A549 (cell line): ENCODE measurements at places on chromosomes 4 and X.

DNA sequence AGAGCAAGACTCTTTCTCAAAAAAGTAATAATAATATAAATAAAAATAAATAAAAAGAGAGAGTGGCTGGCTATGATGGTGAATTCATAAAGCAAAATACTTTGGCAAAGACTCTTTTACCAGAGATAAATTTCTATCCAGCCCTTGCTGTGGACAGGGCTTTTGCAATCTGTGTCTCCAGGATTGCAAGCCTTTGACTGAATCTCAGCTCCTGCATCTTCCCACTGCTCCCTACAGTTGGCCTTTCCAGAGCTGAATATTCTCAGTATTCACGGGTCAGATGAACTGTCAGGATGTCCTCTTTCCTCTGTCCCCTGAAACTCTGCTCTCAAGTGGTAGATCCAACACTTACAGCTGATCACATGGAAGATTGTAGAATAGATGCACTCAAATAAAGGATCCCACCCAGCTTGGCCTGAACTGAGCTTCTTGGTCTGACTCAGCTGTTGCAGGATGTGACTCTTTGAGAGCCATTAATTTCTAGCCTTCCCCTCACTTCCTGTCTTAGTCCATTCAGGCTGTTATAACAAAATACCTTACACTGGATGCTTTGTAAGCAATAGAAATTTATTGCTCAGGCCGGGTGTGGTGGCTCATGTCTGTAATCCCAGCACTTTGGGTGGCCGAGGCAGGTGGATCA, 123.4 kb upstream of the GUCY1A1 start:
- no peak for DNase-seq

- no peak for DNase-seq
Measured at GRCh38 chr4:189548484-189549125, 392.1 kb upstream of the FRG1 start.

- no peak for DNase-seq
Measured at GRCh38 chr4:74715706-74716435, 78.5 kb downstream of the BTC start.

DNA sequence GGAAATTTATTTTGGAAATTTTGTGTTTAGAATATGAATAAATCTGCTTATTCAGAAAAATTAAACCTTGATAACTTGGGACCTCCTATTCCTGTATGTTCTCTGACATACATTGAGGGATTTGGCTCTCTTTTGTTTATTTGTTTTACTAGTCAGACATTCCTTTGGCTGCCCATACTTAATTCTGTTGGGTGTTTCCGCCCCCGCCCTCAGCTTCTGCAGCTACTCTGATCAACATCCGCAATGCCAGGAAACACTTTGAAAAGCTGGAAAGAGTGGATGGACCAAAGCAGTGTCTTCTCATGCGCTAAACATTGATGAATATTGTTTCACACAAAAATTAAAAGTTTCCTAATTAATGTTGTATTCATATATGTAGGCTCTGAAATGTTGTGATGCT, 40.5 kb downstream of the RRAGB start:
- DNase-seq, result no peak

DNA sequence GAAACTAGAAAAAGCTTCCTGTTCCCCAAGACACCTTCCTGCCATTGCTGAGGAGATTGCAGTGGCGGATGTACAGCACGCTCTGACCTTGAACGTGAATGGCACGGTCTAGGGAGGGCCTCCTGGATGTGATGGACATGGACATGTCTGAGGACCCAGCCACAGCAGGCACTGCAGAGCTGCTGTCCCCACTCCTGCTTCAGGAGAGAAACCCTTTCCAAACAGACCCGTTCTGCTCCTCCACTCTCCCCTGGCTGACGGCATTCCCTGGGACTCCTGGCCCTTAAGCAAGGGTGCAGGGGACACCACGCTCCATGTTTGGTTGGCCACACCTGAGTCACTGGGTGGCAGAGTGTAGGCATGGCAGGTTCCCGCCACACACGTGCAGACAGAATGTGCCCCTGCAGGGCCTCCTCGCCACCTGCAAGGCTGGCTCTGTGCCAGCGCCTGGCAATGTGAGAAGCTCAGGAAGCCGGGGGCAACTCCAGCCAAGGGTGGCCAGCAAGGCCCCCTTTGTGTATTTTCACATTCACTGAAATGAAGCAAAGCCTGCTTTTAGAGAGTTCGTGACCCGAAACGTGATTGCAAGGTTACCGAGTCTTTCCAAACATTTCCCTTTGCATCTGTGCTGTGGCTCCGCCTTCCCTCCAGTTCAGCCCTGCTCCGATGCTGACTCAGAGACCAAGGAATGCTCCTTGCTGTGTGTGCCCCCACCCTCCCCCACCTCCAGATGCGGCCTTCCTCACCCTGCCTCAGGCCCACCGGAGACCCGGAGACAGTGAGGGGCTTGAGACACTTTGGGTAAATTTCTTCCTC, 46.1 kb downstream of the HTRA3 start:
- DNase-seq, result peak; percentile 60

DNA sequence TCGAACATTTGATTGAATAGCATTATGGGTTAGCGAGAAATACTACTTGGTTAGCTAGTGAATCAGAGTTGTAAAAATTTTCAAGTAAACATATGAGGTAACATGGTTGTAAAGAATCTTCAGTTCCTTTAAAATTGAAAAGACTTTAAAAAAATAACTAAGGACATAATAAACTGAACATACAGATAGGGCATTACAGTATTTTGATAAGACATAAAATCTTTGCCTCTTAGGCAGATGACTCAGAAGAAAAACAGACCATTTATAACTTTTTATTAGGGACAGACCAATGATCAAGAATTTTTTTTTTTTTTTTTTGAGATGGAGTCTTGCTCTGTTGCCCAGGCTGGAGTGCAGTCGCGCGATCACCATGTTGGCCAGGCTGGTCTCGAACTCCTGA, 43.1 kb downstream of the PNMA5 start:
- DNase-seq, result no peak

DNA sequence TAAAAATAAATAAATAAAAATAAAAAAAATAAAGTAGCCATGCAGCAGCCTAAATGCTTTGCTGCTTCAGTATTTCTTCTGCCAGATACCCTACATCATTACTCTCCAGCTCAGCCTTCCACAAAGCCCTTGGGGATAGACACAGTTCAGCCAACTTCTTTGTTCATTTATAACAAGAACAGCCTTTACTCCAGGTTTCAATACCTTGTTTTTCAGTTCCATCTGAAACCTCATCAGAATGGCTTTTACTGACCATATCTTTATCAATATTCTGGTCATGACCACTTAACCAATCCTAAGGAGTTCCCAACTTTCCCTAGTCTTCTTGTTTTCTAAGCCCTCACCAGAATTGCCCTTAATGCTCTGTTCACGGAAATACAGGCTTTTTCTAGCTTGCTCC, 128.3 kb upstream of the MED14 start:
- no peak for DNase-seq

GRCh38 chr4:25092139-25092538, 61.4 kb upstream of the LGI2 start:
- no peak for DNase-seq

GRCh38 chr4:24769571-24769970, 25.8 kb upstream of the SOD3 start:
- no peak for DNase-seq

DNA sequence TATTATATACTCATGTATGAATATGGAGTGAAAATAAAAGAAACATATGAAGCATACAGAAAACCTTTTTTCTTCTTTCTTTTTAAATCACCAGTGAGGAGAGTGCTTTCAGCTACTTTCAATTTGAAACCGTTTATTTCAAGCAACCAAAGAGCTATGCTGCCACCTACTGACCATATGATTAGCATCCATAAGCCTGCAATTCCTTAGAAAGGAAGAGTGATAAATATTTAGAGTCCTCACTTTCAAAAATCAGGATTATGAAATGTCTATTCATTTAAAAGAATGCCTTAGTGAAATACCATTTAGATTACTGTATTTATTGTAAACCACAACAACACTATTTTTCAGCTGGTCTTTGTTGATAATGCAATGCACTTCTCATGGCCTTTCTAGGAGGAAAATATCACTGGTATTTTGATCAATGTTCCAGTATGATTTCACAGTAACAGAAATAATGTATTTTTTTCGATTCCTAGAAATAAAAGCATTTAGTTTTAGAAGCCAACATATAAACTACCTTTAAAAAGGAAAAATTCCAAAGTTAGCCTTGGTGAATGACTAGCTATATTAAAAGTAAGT, 667.6 kb downstream of the PCDH18 start:
- DNase-seq, result peak; percentile 64

GRCh38 chr4:58163156-58163555, 1053.0 kb upstream of the IGFBP7 start:
- DNase-seq, result no peak

GRCh38 chrX:149799938-149800337, 18.2 kb downstream of the MAGEA9 start:
- no peak for DNase-seq

DNA sequence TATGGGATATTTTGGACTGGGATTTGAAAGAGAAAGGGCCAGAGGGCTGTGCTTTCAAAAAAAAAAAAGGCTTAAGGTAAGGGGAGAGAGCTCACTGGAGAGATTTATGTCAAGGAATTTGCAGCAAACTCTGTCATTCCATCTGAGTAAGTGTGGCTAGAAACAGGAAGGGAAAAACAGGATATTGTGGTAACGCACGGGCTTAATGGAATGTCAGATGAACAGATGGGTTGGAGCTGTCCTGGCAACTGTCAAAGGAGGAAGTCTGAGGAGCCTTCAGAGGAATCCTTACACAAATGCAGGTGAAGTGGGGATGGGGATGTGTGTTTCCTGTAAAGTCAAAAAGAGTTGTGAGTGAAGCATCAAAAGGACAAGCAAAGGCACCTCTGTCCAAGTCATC, 15.1 kb upstream of the NKX3-2 start:
- DNase-seq, result no peak

DNA sequence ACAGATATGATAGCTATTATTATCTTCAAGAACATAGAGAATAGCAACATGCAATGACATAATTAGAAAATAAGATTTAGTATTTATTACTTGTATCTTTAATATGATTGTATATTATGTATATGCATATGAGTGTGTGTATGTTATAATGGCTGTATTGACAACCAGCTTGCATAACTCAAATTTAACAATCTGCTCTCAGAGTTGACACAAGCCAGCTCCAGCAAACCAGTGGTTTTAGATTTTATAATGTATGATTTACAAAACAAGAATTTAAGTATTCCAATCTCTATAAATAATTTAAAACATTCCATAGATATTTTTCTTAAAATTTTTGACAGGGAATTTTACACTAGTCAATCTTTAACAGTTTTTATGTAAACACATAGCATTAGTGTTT, 935.9 kb upstream of the EPHA5 start:
- DNase-seq, result no peak

GRCh38 chr4:127145006-127145540, 487.7 kb upstream of the INTU start:
- no peak for DNase-seq

GRCh38 chr4:6456450-6456849, 16.0 kb downstream of the PPP2R2C start:
- no peak for DNase-seq

GRCh38 chr4:23212558-23212957, 519.8 kb downstream of the GBA3 start:
- DNase-seq, result no peak

DNA sequence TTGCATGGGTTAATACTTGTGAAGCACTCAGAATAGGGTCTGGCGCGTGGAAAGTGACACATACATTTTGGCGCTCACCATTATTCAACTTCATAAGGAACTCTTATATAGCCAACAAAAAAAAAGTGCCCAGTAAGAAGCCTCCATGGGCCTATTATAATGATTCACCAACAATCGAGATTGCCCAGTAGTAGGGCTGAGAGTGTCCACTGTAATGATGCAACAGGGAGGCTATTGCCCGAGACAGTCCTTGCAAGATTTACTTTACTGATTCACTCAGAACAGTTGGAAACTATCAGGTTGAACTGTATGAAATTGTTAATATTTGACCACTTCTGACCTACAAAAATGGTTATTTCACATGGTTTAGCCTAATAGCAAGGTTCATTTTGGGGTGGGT, 86.0 kb downstream of the PJA1 start:
- no peak for DNase-seq

DNA sequence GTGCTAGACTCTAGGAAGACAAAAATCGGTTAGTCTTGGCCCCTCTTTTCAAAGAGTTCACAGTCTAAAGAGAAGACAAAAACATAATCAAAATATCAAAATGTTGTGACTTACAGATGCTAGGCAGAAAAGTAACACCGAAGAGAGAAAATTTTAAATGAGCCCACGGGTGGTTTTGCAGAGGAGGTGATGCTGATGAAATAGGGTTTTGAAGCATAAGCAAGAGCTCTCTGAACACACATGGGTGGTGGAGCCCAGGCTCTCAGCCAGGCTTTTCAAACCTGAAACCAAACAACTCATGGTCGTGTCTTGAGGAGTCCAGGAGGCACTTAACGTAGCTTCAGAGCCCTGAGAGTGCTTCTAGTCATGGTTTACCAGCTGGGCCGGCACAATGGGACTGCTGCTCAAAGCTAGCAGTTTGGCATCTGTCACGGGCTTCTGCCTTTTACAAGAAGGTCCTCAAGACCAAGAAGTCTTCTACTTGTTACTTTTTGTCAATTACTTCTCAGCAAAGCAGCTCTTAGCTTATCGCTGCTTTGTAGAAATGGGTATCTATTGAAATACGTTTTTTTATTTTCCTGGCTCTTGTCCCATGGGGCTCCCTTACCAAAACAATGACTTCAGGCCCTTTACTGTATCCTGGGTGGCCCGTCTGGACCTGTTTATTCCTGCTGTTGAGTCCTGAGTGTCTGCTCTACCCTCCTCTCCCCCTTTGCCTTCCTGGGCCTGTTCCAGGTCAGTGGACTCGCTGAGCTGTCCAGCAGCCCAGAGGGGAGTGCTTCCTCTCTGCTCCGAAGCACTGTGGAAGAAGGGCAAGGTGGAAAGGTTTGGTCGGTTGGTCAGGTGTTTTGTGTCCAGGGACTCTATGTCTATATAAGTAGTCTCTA, 69.5 kb downstream of the TNIP2 start:
- DNase-seq, result no peak

DNA sequence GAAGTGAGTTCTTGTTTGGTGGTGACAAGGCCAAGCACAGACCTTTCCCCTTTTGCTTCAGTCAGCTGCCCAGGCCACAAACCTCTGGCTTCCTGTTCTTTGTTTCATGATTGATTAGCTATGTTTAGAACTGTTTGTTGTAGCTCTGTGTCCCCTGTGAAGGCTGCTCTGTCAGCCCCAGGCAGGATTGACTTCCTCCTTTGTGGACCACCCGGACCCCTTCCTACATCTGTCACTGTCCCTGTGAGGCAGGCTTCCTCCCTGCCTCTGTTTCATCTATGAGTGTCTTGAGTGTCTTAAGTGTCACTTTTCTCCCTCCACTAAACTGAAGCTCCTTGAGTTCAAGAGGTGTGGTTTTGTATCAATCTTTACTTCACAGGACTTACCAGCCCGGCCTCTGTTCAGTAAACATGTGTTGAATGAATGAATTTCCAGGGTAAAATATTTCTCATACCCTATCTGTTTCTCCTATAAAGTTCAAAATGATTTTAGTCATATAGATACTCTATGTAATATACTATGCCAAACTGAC, 83.5 kb downstream of the ZNF674 start:
- DNase-seq, result no peak

DNA sequence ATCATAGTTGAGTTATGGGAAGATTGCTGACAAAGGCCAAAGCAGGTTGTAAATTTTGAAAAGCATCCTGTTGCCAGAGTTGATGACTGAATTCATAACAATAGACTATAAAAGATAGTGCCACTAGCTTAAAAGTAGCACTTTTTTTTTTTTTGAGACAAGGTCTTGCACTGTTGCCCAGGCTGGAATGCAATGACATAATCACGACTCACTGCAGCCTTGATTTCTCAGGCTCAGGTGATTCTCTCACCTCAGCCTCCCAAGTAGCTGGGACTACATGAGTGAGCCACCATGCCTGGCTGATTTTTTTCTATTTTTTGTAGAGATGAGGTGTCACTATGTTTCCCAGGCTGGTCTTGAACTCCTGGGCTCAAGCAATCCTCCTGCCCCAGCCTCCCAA, 122.7 kb downstream of the SPOCK3 start:
- no peak for DNase-seq
